ENCODE measurements at places on chromosomes 5 and 9.

DNA sequence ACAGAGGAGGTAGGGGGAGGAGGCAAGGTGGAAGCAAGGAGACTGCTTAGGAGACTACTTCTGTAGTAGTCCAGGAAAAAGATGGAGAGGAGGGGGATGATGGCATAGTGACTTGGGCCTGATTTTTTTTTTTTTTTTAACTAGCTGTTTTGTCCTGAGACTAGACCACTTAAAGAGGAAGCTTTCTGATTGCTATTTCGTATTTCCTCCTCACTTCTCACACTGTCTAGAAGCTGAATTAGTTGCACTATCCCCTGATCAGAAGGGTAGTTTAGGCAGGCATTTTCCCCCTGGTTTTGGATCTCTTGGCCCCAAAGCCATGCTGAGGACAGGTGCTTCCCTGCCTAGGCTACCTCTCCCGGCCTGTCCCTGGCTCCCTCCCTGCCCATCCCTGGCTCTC is 14.9 kb downstream of the LARP1 start:
- no peak for DNase-seq

DNA sequence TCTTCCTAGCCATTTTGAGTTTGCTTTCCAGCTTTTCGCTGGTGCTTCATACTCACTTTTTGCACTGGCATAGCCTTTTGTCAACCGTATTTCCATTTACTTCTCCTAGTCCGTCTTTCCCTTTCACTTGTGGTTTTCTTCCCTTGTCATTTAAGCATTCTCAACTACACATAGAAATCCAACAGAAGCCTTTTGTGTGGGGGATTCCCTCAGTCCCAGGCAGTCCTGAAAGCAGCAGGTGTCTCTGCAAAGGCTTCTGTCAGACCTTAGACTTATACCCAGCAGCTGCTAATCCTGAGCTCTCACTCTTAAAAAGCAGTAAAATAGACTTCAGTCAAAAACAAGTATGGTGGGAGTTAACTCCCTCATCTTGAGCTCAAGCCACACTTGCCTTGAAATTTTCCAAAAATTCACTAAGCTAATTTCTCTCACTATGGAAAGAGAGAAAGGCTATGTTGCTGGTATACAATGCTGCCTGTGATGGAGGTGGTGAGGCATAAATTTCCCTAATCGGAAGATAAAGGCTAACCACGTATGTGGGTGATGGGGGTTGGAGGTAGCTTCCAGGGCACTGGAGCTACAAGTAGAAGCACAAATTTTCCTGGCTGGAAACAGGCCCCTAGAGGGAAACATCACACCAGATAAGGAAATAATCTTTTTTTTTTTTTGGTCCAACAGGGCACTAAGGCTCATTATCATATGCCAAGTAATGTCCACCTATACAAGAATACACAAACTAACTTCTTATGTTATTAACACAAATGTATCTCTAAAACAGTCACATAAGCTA is 34.8 kb upstream of the IFNK start:
- DNase-seq, result no peak

DNA sequence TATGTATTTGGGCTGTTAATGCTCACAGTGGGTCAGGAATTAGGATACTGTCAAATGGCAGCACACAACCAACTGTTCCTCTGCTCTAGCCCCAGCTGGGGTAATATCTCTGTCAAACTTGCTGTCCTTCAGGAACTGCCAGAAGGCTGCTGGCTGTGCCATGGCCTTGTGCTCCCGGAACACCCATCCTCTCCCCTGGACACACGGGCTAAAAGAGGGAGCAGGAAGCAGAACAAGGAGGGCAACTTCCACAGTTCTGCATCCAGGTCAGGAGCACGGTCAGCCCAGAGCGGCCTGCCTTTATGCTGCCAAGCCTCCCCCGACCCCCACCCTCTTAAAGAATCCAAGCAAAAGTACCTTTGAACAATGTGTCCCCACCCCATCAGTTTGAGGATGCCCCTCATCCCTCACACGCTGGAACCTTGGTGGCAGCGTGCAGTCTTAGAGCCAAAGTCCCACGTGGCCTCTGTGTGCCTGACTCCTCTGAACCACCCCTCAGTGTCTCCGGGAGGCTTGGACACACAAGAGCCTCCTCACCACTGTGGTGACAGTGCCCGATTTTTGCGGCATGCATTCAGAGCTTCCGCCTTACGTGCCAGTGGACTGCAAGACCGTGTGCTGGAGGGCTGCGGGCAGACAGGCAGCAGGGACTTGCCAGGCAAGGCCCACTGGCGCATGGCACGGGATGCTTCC is 60.8 kb downstream of the PSMB7 start:
- no peak for DNase-seq

DNA sequence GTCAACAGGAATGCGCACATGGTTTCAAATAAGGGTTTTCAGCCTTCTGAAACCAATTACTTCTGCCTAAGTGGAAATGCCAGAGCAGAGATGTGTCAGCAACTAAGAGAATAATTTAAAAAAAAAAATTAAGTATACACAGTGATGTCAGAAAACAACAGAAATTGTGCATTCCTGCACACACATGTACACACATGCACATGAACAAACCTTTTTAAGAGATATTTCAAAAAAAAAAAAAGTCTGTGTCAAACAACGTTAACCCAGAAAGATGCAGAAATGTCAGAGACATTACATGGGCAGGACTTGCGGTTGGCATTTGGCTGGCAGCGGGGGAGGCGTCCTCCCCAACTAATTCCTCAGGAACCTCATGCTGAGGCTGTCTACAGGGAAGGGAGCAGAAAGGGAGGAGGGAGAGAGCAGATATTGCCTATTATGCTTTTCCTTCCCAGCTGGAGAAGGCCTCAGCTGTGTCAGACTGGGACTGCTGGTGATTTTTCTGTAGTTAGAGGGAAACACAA is 536.9 kb upstream of the WWC1 start:
- no peak for DNase-seq

- DNase-seq, result peak; percentile 80
These were observed at the start of gene MAST4 for GRCh38 chr5:66595756-66596635. MAST4 (plus strand) TSS chr5:66596393; CDS start chr5:66596656, 263 bp downstream.

GRCh38 chr5:40754381-40755092 is 1.2 kb downstream of the TTC33 start:
- DNase-seq, result peak; percentile 38

DNA sequence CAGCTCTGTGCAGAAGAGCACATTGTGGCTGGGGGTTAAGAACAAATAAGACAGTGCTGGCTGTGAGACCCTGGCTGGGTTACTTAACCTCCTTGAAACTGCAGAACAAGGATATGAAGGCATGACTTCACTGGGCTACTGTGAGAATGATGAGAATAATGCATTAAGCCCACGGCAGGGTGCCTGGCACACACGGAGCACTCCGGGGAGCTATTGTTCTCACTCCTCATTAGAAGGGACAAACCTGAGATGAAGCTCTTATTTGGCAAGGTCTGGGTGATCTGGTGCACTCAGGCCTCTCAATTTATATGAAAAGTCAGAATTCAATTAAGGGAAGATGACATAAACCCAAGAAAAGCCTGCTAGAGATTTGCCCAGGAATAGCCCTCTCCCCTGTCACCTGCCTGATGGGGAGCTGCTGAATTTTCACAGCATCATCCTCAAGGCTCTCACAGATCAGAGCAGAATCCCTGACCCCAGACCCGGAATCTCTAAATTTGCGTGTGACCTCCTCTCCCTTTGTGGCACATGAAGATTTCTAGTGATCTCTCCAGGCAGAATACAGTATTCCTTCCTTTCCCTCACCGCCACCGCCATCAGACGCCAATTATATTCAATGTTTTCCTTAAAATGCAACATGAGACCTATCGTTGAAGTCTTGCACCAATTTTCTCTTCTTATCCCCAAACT is 102.1 kb downstream of the COL23A1 start:
- DNase-seq, result no peak

GRCh38 chr9:86924206-86924605 is 23.1 kb downstream of the GAS1 start:
- no peak for DNase-seq

GRCh38 chr9:37953775-37954437 is 50.0 kb upstream of the SLC25A51 start:
- no peak for DNase-seq

DNA sequence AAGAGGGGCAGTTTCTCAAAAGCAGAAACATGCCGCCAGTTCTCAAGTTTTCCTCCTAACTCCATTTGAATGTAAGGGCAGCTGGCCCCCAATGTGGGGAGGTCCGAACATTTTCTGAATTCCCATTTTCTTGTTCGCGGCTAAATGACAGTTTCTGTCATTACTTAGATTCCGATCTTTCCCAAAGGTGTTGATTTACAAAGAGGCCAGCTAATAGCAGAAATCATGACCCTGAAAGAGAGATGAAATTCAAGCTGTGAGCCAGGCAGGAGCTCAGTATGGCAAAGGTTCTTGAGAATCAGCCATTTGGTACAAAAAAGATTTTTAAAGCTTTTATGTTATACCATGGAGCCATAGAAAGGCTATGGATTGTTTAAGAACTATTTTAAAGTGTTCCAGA is 142.8 kb downstream of the NTRK2 start:
- DNase-seq, result no peak

DNA sequence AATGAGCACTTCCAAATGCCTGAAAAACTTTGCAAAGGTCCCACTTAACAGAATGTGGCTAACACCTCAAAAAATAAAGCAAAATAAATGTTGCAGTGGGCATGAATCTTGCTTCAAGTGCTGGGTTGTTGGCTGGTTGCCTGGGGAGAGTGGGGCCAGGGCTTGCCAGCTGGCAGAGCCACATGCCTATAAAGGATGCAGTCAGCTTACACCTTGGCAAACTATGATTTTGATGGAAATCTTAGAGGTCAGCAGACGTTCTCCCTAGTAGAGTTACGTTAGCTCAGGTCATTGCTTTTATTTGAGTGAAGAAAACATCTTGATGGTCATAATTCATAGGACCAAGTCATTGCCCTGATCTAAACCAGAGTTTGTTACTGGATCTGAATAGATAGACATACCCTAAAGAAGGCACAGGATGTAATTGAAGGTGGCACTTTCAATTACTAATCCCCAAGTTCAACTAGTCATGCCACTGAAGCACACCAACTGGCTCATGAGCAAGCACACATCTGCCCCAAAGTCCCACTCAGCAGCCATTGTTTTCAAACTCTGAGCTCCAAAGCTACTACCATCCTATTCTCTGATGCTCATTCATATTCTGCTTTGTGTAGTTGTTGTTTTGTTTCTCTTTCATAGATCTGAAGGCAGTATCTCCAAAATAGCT is 51.2 kb upstream of the ZSWIM6 start:
- DNase-seq, result no peak

- DNase-seq, result no peak
These were observed 1.4 kb downstream of the ETF1 start for GRCh38 chr5:138541511-138542179.

- DNase-seq, result no peak
These were observed 22.1 kb downstream of the ADRB2 start for GRCh38 chr5:148848393-148849031.

- DNase-seq, result no peak
These were observed at the start of gene PIP5K1B for GRCh38 chr9:68704814-68705530. PIP5K1B (plus strand) TSS chr9:68705240; CDS start chr9:68822615, 117,375 bp downstream.

DNA sequence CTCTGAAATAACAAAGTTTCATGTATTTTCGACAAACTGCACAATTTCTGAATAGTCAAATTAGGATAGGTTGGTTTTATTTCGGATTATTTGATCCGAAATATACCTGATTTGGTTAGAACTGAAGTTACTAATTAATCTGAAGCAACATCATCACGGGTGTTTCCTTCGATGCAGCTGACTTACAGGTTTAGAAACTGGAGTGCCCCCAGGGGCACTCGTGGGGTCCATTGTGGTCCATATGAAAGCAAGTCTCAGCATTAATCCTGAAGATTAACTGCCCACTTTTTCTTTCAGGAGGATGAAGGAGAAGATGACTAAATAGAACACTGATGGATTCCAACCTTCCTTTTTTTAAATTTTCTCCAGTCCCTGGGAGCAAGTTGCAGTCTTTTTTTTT is 5.3 kb downstream of the SET start:
- no peak for DNase-seq

DNA sequence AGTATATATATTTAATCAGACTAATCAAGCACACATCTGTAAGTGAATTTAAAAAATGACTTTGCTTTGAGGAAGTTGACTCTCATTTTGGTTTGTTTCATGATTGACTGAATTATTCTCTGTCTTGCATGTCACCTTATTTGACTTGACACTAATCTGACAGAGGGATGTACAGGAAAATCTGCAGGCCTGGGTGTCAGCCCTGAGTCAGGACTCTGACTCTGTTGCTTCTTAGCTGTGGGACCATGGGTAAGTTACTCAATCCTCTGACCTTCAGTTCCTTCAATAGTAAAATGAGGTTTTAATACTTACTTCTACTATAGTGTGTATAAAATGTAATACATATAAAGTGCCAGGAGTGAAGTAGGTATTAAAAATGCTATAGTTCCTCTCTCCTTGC is 415.9 kb downstream of the ARHGEF28 start:
- DNase-seq, result no peak

DNA sequence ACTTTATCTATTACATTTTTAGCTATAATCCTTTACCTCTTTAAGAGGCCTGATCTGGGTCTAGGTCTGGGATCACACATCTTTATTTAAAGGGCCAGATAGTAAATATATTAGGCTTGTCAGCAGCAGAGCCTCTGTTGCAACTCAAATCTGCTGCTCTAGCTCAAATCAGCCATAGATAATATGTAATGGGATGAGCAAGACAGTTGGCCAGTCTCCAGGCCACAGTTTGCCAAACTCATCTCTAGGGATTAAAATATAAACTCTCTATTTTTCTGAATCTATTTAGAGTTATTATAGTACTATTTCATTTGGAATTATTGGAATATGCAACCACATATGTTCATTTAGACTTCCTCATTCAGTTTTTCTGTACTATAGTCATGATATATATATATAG is 115.9 kb upstream of the MINAR2 start:
- no peak for DNase-seq

GRCh38 chr5:65482736-65483545 is 1.2 kb upstream of the ADAMTS6 start:
- no peak for DNase-seq

- no peak for DNase-seq
These were observed 8.9 kb upstream of the HMCN2 start for GRCh38 chr9:130256644-130257043.

DNA sequence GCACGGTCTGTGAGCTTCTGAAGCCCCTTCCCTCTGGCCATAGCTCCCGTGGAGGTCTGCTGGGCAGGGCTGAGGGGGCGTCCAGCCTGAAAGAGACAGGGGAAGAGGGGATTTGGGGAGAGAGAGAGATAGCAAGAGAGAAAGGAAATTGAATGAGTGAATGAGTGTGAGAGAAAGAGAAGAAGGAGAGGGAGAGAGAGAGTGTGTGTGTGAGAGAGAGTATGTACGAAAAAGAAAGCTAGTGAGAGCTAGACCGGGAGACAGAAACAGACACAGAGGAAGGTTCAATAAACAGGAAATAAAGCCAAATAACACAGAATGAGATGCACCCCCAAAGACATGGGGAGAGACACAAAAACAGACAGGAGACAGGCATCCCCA is 37.4 kb downstream of the PAX5 start:
- no peak for DNase-seq

GRCh38 chr5:139394654-139395566 is at the start of gene PROB1:
PROB1 (minus strand) TSS chr5:139395104; CDS start chr5:139395081, 23 bp downstream.
- no peak for DNase-seq

DNA sequence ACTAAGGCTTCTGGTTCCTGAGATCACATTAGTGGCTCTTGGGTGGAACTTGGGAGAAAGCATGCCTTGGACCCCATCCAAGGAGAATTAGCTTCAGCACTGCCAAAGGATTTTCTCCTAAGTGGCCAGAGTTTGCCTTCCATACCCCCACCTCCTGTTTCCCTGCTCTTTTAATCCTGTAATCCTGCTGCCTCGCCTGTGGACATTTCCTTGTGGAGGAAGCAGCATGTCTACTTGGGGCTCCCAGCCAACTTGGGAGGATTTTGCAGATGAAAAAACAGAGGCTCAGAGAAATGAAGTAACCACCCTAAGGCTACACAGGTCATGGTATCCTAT is 1.6 kb downstream of the ARSI start:
- DNase-seq, result no peak

- no peak for DNase-seq
These were observed 64.8 kb downstream of the PLAC8L1 start for GRCh38 chr5:146040527-146040926.
